Nucleus accumbens (tissue), 56 donors: ENCODE measurements at places on chromosomes 5 and 9.

GRCh38 chr9:9177081-9177480 lies 1377.5 kb upstream of the DMAC1 start:
- DNase-seq = no peak

DNA sequence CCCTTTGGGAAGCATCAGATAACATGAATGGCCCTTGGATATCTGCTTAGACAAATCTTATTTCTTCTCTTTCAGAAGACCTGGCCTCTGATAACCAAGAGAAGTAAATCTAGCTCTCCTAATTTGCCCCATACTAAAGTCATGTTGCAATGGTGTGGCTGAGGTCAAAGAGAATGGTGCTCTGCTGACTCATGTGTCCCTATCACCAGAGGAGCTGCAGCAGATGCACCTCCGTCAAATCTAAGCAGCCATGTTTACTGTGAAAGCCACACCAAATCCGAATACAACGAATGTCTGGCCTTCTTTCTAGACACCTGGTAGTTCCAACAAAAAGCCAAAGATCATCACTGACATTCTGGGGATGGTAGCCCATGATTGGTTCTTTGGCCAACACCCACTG lies 23.2 kb downstream of the RETREG1 start:
- no peak for DNase-seq

DNA sequence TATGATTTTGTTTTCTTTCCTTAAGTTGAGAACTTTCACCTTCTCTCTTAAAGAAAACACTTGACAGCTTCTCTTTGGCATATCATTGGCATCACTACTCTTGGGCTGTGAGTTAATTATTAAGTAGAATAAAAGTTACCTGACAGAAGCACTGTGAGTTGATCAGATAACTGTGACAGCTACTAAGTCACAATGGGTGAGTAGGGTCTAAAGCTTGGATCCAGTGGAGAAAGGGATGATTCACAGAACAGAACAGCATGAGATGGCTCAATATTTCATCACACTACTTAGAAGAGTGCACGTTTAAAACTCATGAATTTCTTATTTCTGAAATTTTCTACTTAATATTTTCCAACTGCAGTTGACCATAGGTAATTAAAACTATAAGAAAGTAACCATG lies 268.5 kb upstream of the NMUR2 start:
- DNase-seq = no peak

DNA sequence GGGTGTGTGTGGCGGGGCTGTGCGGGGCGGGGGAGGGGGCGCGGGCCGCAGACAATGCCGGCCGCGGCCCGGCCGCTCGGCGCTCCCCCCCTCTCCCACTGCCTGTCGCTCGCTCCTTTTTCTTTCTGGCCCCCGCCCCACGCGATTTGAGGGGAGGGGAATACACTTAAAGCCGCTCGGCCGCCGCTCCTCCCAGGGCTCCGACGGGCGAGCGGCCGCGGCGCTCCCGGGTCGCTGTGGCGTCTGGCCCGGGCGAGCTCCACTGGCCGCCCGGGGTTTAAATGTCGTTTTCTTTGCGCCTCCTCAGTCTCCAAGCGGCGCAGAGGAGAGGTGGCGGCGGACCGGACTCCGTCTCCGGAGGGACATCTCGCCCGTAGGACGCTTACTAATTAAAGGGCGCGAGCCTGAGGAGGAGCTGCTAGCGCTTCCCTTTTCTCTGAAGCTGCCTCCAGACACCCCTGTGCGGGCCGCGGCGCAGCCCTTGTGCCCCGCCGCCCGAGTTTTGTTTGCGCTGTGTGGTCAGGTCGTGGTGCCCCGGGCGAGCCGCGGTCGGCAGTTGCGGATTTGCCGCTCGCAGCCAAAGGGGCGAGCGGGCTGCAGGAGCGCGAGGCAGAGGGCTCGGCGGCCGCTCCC lies 1.4 kb downstream of the ZSWIM6 start:
- no peak for DNase-seq

GRCh38 chr5:82265047-82265446 lies 13.1 kb downstream of the RPS23 start:
- DNase-seq = no peak

DNA sequence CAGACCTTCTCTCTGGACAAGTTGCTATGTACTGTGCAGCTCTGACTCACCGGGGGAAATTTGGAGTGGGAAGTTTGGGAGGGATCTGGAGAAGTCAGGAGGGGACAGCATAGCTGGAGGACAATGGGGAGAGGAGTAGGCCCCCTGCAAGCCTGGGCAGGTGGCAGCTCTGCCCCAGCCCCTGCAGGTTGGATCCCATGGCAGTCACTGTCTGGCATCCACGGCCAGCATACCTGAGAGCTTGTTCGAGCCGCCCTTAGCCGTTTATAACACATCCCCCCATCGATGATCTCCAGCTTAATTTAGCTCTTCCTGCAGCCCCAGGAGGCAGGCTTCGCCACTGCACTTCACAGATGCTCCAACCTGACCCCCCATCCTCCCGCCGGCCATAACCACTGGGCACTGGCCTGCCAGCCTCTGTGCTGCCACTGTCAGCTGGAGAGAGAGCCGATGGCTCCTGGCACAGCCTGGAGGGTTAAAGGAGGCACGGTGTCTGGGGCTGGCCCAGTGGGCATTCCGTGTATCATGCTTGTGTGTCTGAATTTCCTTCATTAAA lies 57.7 kb upstream of the RNU6ATAC start:
- no peak for DNase-seq

- no peak for DNase-seq
Measured at GRCh38 chr5:27830546-27830945, 792.2 kb upstream of the CDH9 start.

GRCh38 chr5:112200131-112200530 lies 218.9 kb downstream of the EPB41L4A start:
- no peak for DNase-seq

- no peak for DNase-seq
Measured at GRCh38 chr5:63957617-63958016, 4.6 kb downstream of the HTR1A start.

- DNase-seq = no peak
Measured at GRCh38 chr9:69577123-69577522, 95.0 kb downstream of the APBA1 start.

- no peak for DNase-seq
Measured at GRCh38 chr5:123647066-123647465, 135.1 kb downstream of the CSNK1G3 start.

DNA sequence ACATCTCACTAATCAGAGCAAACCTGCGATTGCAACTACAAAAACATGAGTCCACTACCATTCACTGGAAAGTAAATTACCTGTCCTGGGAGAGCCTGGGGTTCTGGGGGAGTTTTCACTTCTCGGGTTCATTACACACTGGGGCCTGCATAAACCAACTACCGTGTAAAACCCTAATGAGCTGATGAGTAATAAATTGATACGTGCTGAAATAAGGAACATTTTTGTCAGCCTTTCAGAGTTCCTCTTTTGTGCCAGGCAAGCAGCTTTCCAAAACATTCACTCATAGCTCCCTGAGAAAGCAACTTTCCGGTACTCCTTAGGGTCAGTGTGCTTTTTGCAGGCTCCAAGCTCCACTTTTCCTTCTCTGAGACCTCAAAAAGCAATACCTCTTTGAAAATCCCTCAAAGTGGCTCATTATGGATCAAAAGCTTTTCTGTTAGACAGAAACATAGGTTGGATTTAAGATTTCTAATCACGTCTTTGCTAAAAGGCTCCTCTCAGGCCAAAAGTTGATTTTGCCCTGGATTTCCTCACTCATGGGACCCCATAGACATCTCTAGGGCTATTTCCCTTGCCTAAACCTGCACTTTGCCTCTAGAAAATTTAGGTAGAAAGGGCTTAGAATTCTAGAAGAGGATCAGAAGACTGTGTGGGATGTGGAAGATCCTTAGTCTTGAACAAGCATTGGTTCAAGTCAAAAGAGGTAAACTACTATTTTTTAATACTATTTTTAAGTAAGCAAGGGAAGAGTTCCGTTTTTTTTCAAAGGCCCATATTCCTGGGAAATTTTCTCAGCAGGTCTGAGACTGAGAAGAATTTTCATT lies 74.8 kb downstream of the ST8SIA4 start:
- no peak for DNase-seq

DNA sequence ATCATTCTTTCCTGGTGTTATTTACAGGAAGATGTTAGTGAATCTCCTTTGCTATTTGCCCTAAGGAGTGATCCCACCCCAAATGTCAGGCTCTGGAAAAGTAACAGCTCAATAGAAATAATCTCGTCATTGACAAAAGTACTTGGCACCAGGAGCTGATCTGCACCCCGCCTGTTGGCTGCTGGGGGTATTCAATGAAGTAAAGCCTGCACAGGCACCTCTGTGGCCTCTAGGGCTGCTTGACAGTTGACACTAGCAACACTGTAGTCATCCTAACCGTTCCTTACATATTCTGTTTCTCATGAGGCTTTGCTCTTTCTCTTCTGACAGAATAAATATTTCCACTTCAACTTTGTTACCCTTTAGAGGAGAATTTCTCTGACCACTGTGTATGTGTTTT lies 103.4 kb downstream of the DOCK2 start:
- DNase-seq = no peak

DNA sequence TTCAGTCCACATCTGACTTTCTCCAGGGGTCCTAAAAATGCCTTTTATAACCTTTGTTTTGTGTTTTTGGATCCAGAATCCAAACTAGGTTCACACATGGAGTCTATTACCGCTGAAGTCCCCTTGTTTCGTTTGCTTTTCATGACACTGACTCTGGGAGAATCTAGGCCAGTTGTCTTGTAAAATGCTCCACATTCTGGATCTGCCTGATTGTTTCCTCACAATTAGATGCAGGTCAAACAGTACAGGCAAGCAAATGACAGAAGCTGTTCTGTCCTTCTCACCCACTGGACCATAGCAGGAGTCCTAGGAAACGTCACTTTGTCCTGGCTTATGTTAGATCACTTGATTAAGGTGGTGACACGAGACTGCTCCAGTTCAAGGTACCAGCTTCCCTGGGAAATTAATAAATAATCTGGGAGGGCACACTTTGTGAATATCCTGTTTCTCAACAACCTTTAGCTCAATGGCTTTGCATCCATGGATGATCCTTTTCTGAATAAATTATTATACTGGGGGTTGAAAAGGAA lies 34.1 kb downstream of the FABP6 start:
- no peak for DNase-seq

GRCh38 chr5:154072414-154073171 lies 33.8 kb downstream of the MFAP3 start:
- DNase-seq = peak; percentile 65

GRCh38 chr5:105751908-105752307 lies 1918.8 kb downstream of the EFNA5 start:
- no peak for DNase-seq

DNA sequence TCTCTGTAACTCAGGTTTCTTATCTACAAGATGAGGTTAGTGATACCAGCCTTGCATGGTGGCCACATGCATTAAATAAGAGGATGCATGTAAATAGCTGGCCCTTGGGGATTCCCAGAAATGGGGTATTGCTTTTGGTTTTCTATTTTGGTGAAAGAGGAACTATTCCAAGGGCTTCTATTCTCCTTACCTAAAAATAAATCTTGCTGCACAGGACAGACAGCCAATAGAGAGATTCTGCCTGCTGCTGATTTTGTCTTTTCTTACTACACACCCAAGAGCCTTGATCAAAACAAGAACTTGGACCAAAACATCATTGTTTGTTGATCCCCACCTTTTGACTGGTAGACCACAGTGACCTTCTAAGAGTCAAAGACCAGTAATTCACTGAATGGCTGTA lies 161.8 kb downstream of the PJA2 start:
- DNase-seq = no peak

DNA sequence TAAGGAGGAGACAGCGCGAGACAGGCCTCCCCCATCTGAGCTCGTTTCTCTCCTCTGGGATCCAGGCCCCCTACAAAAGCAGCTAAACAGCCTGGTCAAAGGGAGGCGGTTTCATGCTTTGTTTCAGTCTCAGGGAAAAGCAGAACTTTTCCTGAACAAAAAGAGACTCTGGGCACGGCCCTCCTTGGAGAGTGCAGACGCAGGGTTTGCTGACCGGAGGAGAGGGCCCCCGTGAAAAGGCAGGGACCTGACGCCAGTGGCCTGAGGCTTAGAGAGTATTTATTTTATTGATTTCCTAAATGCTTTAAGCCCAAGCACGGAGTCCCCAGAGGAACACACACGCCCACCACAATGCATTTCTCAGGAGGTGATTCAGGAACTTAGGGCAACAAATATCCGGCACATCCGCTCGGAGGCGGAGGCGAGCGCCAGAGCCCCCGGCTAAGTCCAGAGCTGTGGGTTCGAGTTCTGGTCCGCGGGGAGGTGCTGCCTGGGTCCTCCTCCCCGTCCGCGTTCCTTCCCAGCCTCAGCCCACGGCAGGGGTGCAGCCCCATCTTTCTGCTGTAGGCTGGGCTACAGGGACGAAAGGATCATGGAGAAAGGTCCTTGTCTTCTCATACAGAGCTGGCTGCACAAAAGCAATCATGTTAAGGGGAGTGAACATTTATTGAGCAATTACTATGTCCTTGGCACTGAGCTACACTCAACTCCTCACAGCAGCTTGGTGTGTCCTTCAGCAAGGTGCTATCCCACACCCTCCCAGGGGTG lies 40.0 kb downstream of the PTGES start:
- DNase-seq = no peak

DNA sequence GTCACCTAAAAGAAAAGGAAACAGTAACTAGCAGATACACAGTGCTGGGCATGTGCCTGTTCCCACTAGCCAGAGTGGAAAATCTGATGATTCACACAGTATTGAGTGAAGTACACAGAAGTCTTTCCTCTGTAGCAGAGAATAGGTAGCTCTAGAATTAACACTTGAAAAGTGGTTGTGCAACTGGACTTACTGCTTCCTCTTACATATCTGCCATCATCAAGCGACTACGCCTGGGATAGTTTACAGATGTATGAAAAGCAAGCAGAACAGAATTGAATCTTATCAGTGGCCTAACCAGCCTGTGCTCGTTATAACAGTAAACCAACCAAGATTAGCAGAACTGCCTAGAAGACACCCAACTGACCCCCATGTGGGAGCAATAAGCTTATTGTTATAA lies 130.6 kb downstream of the DTWD2 start:
- DNase-seq = no peak

GRCh38 chr9:107631788-107632187 lies 142.2 kb upstream of the KLF4 start:
- no peak for DNase-seq

GRCh38 chr9:131402073-131402472 lies 8.2 kb downstream of the PRRC2B start:
- no peak for DNase-seq

DNA sequence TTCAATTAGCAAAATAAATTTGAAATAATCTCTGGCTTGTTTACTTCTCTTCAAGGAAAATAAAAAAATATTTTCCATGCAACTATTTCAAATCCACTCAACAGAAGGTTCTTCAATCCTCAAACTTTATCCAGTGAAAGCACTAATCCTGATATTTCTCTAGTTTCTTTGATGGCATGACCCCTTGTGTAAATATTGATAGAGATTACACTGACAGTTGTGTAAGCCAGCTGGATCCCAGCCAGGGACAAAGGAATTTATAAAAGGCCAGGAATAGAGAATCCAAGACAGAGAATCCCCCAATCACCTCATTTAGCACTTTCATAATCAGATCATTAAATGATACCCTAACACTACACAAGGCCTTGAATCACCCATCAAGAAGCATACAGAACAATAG lies 135.2 kb downstream of the GNA14 start:
- no peak for DNase-seq
